Activated naive CD8-positive, alpha-beta T cell treated with anti-CD3 and anti-CD28 coated beads, Interleukin-2, amount 50 U/mL, for 16 hours (primary cell): ENCODE measurements at places on chromosomes 1 and 21.

GRCh38 chr1:54009406-54009805 lies 8.6 kb downstream of the LDLRAD1 start:
- no peak for DNase-seq

DNA sequence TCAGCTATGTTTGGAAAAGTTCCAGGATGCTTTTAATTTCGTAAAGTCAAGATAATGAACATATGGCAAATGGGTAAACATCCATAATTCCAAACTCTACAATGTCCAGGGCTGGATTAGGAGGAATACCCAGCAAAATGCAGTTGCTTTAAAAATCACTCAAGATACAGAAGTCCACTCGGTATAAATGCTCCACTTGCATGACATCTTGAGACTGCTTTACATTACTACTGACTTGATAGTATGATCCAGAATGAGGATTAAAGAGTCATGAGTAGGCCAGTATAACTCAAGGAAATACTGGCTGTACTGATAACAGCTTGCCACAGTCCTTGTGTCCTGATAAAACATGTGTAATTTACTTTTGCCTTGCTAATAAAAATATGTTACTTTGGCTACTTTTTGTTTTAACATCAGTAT lies 58.3 kb upstream of the ANGPTL3 start:
- DNase-seq: no peak

DNA sequence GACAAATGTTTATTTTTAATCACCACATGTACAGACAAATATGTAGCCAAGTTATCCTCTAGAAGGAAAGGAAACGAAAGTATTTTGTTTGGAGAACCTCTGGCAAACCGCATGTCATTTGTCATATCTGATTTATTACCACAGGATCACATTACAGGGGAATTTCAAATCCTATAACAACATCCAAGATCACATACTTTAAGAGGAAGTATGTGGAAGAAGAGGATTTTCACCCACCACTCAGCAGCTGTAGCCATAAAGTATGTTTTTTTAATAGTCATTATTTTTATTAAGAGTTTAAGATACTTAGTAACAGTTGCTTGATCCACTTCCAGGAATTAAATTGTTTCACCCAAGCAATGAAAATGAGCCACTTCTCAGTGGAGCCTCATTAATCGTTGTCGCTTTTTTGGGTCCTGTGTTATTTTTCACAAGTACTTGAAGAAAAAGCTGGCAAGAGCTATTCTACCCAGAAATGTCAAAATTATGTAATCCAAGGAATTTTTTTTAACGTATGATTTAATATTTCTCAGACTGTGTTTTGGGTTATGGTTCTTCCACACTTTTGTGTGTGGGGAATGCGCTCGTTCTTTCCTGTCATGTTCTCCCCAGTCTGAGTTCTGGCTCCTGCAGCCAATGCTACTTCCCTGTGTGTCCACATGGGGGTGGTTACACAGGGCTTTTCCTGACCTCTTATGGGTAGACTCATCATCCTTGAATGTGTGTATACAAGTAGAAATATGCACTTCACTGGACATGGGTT lies 6.9 kb downstream of the SERTAD4 start:
- no peak for DNase-seq

DNA sequence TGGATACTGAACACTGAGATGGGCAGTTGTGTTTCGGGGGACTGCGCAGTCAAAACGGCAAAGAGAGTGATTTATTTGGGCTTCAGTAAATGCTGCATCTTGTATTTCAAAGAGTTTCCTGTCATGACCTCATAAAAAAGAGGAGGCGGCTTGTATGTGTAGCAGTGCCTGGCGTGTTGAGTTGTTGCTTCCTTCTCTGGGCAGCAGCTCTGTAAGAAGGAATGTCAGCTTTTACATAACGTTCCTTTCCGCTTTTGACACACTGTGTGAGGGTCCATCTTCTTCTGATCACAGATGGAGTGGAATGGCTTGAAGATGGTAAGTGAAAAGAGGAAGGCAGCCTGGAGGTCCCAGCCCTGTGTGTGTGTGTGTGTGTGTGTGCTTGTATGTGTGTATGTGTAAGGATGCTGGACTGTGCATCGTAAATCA lies 941 bp downstream of the ELAVL4 start:
- DNase-seq: no peak

- DNase-seq: no peak
Measured at GRCh38 chr1:2172551-2173146, 21.9 kb downstream of the FAAP20 start.

DNA sequence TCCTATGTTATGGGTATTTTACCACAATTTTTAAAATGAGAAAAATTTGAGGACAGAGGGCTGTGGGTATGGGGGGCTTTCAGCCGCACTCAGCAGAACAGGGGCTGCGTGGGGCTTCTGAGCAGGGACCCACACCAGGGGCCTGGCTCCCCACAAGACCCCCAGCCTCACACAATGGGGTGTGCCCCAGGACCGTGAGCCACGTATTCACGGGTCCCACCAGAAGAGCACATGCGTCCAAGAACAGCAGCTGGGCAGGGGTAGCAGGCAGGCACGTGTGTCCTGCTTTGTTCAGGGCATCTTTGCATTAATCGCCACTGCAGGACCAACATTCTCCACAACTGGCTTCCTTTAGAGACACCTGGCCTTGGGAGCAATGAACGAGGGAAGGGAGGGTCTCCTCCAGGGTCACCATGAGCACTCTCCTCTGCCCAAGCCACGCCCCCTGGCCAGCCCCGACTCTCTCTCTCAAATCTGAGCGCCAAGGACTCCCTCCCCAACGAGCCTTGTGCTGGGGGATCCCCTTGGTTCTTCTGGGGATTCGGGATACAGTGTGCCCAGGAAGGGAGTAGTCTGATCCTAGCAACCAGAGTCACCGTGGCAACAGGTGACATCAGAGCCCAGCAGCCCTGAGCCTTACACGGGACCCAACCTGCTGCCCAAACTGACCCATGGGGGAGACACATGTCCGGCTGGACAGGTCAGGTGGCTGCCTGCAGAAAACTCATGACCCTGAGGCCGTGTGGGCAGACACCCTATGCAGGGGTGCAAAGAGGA lies 7.4 kb upstream of the ARF1 start:
- DNase-seq: no peak

DNA sequence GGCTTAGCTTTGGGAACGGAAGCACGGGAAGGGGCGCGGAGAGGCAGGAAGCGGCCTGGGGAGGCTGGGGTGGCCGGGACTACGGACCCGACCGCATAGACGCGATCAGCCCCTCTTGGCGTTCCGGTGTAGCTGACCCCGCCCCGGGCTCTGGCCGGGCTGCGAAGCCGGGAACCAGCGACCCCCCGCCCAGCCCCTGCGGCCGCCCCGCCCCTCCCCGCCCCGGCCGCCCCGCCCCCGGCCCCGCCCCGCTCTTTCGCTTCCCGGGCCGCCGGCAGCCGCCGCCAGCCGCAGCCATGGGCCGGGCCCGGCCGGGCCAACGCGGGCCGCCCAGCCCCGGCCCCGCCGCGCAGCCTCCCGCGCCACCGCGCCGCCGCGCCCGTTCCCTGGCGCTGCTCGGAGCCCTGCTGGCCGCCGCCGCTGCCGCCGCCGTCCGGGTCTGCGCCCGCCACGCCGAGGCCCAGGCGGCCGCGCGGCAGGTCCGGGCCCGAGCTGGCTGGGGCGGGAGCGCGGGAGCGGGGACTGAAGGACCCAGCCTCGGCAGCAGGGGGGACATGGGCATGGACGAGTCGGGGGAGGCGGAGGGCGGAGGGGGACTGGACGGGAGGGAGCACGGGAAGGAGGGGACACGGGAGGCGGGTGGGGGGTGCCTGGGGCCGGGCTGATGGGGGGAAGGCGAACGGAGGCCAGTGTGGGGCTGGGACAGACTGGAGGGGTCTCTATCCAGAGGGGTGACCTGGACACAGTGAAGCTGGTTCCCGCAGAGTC lies at the start of gene SELENON:
SELENON (plus strand) TSS at position 259 of the 768 bp plus-strand sequence; CDS start at position 297, 38 bp downstream.
- DNase-seq: no peak

DNA sequence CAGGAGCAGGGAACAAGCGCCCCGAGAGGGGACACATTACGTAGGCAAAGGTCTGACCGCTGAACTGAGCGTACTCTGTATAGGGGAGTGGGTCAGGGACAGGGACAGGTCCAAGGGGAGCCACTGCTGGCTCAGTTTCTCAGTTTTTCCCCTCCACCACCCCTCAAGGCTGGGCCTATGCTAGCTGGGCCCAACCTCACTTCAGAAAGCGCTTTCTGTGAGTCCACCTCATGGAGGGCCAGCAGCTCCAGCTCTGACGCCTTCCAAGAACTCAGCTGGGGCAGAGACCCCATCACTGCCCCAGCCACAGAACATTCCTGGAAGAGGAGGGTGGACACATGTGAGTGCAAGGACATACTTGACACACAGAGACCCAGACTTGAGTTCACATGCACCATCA lies 242.0 kb downstream of the FOXD2 start:
- DNase-seq: no peak

DNA sequence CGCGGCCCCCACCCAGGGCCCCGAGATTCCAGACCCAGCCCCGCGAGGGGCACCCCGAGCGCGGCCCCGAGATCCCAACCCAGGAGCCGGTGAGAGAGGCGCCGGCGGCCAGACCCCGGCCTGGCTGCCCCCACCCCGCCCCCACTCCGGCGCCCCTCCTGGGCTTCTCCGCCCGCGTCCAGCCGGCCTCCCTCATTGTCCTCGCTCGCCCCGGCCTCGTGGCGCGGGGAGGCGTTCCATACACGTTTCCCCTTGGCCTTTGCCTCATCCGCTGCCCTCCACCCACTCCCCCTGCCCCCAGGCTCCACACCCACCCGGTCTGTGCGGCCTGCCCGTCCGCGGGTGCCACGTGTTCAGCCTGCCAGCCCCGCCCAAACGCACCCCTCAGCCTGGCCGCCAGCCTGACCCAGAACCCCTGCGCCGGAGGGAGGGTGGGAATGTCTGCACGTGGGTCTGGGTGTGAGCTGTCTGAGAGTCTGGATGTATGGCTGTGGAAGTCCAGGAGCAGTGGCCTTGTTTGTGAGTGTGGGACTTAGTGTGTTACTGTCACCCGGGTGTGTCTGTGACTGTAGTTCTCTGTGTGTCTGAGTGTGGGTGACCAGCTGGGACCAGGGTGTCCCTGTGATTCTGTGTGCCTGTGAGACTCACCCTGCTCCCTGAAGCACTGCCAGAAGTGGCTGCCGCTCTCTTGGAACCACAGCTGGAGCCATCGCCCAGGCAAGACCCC lies 681 bp downstream of the B4GALT2 start:
- DNase-seq: no peak
